Esophagus mucosa (tissue), 1 donor: ENCODE measurements at places on chromosomes 5 and 9.

DNA sequence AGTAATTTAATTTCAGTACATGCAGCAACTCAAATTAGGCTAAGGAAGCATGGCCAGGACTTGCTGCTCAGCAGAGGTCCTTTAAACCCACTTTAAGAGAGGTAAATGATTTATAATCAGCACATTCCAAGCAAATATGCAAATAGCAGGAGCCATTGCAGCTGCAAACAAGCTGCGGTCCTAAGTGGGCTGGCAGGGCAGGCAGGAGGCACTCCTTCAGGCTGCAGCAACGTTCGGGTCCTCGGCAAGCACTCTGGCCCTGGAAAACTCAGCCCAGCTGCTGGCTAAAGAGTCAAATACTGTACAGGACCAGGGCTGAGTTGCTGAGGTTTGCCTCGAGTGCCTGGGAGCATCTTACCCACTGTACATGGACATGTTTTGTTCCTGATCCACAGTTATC, 126.9 kb downstream of the FSTL4 start:
- ATAC-seq = no peak

- no peak for ATAC-seq
These were observed 2.6 kb downstream of the CTNNAL1 start for GRCh38 chr9:109010746-109011145.

DNA sequence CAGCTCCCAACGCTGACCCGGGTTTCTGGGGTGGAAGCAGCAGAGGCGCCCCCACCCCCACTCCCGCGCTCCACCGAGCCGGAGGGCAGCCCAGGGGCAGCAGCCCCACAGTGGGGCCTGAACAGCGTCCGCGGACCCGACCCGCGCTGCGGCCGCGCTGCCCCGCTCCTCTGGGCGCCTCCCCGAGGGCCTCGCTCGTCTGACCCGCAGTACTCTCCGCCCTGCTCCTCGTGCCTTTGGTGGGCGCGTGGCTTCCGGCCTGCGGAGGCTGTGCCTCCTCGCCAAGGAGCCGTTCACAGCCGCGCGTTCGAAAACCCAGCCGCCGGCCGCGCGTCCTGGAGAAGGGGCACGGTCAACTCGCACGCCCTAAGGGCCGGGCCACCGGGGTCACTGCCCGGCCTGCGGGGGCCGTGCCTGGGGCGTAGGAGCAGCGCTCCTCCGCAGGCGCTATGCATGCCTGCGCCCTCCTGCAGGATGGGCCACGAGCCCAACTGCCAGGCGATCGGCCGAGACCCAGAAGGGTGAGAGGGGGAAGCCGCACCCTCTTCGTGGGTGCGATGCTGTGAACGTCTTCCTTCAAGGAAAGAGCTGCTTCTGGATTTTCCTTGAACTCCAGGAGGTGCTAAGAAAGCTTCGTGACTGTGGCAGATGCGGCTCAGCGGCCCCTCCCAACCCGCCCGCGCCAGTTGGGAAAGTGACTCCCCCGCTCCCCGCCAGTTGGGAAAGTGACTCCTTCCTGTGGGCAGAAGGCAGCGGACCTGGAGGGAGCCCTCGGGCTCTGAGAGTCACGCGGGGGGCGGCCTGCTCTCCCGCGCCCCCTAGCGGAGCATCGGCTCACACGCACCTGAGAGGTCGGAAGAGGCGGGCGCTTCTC, 82.7 kb downstream of the HSD17B3 start:
- ATAC-seq = no peak

DNA sequence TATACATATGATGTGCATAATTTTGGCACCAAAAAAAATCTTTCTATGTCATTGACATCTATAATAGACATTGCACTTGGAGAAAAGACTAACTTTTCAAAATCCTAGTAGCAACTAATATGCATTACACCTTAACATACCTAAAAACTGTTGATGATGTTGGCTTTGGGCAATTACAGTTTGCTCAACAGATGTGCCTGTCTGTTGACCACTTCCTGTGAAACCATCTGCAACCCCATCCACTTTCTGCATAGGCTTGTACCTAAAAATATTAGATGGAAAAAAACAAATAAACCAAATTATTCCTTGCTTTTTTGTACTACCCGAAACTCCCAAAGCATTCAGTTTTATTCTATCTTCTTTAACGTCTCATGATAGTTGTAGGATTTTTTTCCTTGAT, 248.6 kb downstream of the RFX3 start:
- no peak for ATAC-seq

DNA sequence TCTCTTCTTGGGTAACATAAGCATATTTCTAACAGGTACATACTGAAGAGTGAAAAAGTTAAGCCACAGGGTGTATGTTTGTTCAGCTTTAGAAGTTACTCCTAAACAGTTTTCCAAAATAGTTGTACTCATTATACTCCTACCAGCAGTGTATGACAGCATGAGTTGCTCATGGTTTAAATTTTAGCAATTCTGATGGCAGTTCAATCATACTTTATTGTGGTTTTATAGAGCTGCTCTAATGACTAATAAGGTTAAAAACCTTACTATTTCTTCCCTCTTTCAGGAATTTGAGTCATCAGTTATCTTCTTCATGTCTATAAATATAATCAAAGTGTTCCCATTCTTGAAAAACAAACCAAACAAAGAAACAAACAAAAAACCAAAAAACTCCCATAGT, 81.5 kb downstream of the CAAP1 start:
- ATAC-seq = no peak

DNA sequence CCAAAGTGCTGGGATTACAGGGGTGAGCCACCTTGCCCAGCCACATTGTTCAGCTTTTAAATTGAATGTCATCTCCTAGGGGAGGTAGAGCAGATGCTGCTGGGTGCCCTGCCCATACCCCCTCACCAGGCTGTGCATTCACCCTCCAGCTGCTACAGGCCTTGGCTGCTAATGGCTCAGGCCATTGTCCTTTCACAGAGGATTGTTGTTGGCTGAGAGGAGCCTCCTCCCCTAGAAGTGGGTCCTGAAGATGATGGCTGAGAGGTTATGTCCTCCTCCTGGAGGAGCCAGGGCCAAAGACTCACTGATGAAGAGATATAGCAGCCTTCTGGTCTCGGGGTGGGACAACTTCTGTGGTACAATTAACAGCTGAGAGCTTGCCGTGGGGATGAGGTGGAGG, 74.6 kb downstream of the PHAX start:
- ATAC-seq = no peak

DNA sequence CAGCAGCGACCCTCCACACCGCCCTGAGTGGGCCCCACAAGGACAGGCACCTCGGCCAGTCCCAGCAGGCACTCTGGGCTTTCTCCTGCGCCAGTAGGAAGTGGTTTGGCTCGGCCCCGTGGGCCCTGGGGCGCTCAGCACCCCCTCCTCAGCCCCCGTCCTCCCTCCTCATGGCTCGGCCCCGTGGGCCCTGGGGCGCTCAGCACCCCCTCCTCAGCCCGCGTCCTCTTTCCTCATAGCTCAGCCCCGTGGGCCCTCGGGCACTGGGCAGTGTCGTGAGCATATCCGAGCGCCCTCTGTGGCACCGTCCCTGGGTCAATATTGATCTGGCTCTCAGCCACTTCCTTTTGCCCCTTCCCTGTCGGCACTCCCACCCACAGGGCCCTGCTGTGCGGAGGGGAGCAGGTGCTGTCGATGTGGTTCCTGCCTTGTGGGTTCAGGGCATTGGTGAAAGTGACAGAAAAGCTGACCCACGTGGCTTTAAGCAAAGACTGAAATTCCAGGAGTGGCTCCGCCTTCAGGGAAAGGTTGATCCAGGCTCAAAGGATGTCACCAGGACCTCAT, 5.5 kb upstream of the SCGB3A1 start:
- ATAC-seq = no peak

GRCh38 chr9:123039617-123040219, 6.3 kb downstream of the GPR21 start:
- no peak for ATAC-seq

GRCh38 chr5:56649569-56649968, 165.8 kb upstream of the MAP3K1 start:
- ATAC-seq = peak; percentile 25

GRCh38 chr9:132214027-132214622, 52.3 kb downstream of the NTNG2 start:
- ATAC-seq = no peak

GRCh38 chr9:133950192-133950591, 41.9 kb downstream of the VAV2 start:
- ATAC-seq = no peak

DNA sequence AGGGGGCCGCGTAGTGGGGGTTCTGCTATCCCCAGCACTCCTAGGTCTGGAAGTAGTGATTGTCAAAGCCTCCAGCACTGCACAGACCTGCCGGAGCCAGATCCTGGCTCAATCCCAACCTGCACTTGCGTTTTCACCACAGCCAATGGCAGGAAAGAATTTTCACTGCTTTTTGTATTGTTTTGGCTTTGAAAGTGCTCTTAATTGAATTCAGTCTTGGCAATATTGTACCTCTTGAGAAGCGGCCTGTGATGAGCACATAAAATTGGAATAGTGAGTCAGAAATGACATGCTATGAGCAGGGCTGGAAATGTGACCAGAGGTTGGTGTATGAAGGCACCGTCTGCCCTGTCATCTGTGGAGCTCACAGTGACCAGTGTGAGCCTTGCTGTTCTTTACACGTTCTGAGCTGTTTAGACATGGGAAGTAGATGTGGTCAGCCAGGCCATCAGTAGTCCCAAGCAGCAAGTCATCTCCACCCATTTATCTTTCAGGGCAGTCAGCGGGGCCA, 41.5 kb downstream of the SECISBP2 start:
- no peak for ATAC-seq

GRCh38 chr5:36180556-36181350, 28.8 kb downstream of the SKP2 start:
- ATAC-seq = no peak

DNA sequence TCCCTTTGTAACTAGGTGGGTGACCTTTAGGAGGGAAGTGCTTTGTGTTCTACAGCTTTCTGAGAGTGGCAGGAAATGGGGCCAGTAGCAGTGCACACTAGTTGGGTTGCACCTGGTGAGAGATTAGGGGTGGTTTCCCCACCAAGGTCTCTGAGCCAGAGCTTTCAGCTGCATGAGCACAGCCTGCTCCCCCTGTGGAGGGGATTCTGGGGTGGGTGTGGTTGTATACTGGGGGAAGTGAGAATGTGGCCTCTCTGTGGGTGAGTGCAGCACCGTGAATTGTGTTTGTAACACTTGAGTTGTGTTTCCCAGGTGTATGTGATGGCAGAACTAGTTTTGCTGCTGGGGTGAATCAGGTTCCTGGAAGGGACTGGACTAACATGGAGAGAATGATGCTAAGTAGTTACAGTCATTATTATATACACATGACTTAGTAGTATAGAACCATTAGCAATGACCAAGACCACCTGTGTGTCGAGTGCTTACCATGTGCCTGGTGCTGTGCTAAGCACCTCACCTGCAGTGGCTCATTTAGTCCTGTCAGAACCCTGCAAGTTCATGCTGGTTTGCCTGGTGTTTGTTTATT, 11.8 kb upstream of the CXXC5 start:
- peak; percentile 48 for ATAC-seq

GRCh38 chr9:13461414-13461991, 182.0 kb upstream of the MPDZ start:
- no peak for ATAC-seq

GRCh38 chr9:78694974-78695373, 398.0 kb downstream of the PSAT1 start:
- ATAC-seq = no peak

DNA sequence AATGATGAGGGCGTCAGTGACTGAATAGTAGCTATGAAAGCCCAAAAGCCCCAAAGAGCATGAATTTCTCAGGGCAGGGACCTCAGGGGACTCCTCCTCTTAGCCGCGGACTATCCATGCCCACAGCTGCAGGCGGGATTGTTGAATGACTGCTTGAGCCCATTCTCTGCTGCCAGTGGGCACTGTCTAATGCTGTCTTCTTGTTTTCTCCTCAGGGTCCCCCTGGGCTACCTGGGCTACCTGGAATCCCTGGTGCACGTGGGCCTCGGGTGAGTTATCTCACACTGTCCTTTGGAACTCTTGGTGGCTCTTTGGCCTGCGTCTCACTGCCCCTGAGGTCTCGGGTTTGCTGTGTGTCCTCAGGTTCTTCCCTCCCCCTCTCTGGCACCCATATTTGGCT, 22.7 kb downstream of the COL27A1 start:
- no peak for ATAC-seq

DNA sequence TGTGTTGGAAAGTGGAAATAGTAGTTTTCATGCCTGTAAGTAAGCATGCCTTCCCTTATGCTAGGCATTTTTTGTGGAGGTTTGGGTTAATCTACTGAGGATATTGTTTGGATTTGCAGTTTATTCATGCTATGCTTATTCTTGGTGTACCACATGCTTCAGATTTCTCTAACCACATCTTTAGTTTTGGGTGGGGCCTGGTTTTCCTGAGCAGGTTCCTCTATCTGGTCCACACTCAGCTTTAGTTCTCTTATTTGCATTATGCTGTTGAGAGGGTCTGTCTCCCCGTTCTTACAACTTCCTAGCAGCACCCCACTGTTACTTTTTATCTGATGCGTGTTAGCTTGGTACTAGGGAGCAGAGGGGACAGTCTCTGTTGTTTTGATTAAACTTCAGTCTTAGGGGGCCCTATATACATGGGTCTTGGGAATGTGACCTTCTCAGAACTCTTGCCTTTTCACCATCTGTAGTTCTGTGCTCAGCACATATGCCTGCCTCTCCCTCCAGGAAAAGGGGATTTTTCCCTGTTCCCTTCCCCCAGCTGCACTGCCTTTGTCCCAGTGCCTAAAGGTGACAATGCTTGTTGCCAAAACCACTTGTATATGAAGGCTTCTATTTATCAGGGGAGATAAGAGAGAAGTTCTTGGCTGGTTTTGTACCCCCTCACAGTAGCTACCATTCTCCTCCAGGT, 10.0 kb upstream of the CAMK4 start:
- ATAC-seq = no peak

DNA sequence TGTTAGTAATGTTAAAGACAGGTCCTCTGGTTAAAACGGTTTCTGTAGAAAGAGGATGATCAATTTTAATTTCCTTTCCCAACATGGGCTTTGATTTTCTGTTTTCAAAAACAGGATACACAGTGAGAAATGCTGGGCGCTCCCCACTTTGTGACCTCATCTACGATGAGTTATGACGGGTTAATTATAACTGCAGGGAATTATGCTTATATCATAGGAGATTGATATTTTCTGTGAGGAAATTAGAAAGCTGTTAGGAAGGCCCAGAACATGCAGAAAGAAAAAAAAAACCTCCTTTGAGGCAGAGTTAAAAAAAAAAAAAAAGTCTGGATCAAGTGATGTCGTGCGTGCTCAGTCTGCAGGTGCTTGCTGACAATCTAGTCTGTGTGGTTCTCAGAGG, 176.8 kb upstream of the OTULINL start:
- no peak for ATAC-seq

GRCh38 chr9:3244963-3245653, 280.7 kb downstream of the RFX3 start:
- ATAC-seq = no peak

- no peak for ATAC-seq
These were observed 1.3 kb upstream of the TBC1D2 start for GRCh38 chr9:98256756-98257155.

DNA sequence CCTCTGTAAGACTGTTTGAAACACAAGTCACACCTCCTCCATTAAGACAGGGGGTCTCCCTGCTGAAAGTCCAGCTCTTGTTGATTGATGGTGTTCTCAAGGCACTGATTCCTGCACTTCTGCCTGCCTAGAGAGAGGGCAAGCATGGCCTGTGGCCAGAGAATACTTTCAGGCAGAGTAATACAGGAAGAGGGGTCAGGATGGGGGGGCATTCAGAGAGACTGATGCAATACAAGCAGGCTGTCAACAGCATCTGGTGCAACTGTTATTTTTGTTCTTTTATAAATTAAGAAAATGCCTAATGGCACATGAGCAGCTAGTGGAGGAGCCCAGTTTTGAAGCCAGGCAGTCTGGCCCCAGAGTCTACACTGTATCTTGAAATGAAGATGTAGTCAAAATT, 302.2 kb downstream of the DIRAS2 start:
- ATAC-seq = no peak

- ATAC-seq = no peak
These were observed 431.0 kb downstream of the ENC1 start for GRCh38 chr5:74209571-74209970.
